ENCODE measurements at places on chromosomes 1 and 21.

DNA sequence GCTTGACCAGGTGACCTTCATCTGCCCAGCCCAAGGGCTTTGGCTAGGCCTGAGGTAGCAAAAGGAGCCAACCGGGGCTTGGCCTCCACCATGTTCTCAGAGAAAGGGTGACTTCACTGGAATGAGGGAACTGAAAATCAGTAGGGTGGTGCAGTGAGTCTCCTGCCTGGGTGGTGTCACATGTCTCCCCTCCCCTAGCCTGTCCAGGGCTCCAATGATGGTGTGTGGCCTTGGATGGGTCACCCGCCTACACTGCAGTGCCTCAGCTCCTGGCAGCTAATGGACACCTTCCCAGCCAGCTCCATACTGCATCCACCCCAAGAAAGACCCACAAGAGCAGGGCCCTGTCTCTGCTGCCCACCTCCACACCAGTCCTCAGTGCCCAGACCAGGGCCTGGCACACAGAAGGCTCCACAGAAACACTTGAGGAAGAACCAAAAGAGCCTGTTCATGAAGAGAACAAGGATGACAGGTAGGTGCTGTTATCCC is 678.7 kb downstream of the MATN1 start:
- DNase-seq: no peak

DNA sequence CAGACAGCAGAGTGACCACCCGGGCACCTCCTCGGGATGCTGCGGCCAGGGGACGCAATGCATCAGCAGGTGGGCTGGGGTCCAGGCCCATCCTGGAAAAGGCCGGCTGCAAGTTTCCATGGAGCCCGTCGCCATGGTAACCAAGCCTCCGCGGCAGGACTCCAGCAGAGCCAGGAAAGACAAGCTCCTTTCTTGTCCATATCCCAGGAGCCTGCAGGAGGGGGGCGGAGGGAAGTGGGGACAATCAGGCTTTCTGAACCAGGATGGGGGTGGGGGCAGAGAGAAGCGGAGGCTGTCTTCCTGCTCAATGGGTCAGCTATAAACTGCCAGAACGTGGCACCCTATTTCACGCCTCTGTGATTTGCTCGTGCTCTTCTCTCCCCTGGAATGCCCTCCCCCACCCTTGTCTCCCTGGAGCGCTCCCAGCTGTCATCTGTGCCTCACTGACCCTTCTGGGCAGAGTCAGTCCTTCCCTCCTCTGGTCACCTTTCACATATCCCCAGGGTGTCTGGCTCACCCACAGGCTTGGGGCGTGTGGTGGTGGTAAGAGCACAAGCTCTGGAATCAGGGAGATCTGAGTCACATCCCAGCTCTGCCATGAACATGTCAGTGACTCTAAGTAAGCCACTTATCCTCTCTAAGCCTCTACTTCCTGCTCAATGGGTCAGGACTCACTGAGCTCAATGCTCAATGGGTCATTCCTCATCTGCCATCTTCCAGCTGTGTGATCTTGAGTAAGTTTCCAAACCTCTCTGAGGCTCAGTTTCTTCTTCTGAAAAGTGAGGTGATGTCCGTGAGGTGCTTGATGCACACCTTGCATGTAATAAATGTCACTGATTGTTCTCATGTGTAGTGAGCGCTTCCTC is 58.9 kb upstream of the LAPTM5 start:
- DNase-seq: no peak

DNA sequence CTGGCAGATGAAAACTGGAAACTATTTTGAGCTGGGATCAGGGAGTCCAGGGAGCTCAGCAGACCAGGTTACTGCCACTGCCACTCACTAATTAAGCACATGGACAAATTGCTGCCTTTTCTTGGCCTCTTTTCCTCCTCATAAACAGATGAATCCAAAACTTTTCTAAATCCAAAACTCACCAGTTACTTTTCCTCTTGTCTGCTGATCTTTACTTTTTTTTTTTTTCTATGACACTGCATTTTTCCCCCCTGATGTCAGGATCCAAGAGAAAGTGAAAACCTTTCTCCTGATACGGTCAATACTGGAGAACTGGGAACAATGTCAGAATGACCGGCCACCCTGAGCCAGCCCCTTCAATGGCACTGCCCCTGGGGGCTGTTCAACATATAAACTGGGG is 405.8 kb downstream of the DUSP10 start:
- no peak for DNase-seq

- no peak for DNase-seq
Measured at GRCh38 chr1:55065648-55066047, 26.3 kb downstream of the PCSK9 start.

DNA sequence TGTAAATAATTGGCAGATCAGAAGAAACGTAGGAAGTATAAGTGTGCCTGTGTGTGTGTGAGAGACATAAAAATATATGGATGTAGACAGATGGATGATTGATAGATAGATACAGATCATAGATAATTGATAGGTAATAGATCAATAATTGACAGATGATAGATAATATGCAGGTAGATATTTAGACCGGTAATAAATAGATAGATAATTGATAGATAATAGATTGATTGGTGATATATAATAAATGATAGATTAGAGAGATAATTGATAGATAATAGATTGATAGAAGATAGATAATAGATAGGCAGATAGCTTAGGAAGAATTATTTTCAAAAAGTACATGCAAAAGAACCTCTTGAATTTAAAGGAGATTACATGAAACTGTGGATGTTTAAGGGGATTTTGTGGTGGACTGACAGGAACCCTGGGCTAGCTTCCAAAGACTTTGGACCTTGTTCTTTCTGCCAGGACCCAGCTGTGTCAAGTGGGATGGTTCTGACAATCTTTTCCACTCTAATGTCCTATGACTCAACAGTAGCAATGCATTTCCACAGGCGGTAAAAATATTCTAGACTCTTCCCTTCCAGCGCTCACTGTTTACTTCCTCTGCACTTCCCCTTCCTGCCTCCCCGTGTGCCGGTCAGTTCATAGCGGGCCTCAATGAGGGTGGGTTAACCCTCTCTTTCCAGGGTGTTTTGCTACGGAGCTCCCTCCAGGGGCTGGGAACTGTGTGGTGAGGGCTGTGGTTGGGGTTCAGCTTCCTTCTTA is 39.4 kb downstream of the KCNJ15 start:
- no peak for DNase-seq

GRCh38 chr21:31446226-31446855 is 102.3 kb upstream of the TIAM1 start:
- DNase-seq: no peak

DNA sequence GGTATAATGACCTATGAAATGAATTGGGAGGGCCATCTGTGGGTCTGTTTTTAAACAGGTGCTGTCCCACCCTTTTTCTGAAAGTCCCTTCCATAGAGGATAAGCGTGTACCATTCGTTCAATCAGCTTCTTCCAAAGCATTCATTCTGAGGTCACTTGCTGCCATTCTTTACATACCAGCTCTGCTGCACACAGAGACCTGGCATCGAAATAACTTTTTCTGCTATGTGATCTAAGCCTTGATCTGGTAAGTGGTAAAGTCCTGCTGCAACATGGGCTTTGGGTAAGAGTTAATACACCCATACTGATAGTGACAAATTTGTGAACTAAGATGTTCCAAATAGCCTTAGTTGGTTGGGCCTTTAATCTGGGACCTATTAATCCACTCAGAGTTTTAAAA is 38.9 kb downstream of the DR1 start:
- DNase-seq: no peak

- DNase-seq: no peak
Measured at GRCh38 chr1:147216124-147216523, 9.0 kb downstream of the FMO5 start.

- DNase-seq: no peak
Measured at GRCh38 chr1:31696242-31696641, 7.6 kb downstream of the COL16A1 start.

- no peak for DNase-seq
Measured at GRCh38 chr1:53145051-53145600, 2.7 kb upstream of the SLC1A7 start.

DNA sequence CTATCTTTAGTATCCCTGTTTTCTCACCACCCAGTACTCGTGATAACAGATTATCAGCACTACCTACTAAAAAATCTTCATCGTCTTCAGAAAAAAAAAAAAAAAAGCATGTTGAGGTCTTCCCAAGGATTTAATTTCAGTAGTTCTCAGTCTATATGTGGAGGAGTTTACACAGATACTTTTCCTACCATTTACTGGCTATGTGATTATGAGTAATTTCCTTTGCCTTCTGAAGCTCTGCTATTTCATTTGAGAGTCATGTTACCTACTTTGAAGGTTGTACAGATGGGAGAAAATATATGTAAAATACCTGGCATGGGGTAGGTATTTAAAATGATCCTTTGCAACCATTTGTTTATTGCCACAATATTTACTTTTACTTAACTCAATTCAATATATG is 399.7 kb downstream of the NEGR1 start:
- no peak for DNase-seq

DNA sequence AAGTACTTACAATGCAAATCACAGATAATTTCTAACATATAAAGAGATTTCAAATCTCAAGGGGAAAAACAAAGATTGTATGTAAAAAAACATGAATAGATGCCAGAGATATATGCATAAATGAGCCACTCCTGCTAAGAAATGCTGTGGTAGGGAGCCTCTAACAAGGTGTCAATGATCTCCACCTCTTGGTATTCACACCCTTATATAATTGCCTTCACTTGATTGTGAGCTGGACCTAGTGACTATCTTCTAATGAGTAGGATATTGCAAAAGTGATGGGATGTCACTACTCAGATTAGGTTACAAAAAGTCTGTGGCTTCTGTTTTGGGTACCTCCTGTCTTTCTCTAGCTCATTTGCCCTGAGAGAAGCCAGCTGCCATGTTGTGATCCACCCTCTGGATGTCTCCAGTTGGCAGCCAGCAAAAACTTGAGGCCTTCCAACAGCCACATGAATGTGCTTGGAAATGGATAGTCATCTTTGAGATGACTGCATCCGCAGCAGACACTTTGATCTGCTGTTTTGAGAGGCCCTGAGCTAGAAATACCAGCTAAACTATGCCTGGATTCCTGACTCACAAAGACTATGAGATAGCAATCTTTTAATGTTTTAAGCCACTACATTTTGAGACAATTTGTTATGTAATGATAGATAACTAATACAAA is 196.1 kb upstream of the FGGY start:
- DNase-seq: no peak

DNA sequence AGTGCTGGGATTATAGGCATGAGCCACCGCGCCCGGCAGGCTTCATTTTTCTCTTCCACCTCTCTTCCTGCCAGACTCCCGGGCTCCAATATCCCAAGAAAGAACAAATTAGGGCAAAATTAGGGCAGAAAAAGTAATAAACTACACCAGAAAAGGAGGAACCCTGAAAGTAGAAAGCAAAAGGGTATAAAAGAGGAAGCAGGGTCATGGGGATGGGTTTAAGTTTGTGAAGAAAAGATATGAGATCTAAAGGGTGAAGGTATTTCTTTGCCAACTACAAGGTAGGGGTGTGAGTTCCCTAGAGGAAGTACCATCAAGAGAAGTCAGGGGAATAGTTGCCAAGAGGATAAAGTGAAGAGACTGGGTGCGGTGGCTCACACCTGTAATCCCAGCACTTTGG is 9.9 kb downstream of the PTPN22 start:
- DNase-seq: no peak

- no peak for DNase-seq
Measured at GRCh38 chr21:45405819-45406762, 1.1 kb downstream of the COL18A1 start.

DNA sequence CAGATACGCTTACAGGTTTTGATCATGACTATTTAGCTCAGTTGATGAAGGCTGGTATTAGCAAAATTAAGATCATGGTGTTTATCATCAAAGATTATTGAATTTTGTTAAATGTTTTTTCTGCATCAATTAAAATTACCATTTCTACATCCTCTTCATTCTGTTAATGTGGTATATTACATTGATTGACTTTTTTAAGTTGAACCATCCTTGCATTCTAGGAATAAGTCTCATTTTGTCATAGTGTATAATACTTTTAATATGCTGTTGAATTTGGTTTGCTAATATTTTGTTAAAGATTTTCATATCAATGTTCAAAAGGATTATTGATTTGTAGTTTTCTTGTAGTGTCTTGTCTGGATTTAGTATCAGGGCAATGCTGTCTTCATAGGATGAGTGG is 142.4 kb downstream of the LYPLAL1 start:
- no peak for DNase-seq

DNA sequence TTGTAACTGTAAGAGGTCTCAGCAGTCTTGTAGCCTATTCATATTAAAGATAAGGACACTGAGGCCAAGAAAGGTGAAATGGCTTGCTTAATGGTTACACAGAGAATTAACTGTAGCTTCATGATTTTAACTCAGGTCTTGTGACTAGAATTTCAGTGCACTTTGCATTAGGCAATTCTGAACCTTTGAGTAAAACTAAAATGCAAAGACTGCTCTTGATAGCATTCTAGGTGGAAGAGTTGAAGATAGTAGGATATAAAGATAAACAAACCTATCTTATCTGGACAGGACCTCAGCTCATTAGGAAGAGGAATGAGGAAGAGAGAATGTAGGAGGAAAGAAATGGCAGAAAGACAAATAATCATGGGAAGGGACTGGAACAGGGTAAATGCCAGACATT is 68.6 kb upstream of the RGL1 start:
- no peak for DNase-seq

DNA sequence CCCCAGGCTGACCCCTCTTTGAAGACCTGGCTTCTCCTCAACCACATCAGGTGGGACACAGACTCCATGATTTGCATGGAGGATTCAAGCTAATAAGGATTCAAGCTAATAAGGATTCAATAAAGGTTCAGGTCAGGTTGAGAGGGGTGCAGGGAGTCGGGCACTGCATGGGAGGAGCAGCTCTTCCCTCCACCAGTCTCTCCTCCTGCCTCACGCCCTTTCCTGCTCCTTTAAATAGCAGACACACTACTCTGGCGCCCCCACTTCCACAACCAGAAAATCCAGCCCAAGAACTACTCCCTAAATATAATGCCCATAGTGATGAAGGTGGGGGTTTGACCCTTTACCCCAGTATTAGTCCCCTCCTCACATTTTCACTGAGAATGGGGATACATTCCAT is 7.1 kb downstream of the MEX3A start:
- DNase-seq: no peak

GRCh38 chr1:13807209-13807608 is 107.2 kb downstream of the PRDM2 start:
- no peak for DNase-seq

- no peak for DNase-seq
Measured at GRCh38 chr1:221708076-221708571, 33.8 kb downstream of the DUSP10 start.
